ENCODE measurements at places on chromosomes 7 and 10. TPM values are rescaled to one million over a fixed set of nuclear protein-coding genes. Genes with fewer than 3 reads are reported as not detected.

- DNase-seq = no peak
These were observed 568.8 kb downstream of the HTR7 start for GRCh38 chr10:90289037-90289436.

DNA sequence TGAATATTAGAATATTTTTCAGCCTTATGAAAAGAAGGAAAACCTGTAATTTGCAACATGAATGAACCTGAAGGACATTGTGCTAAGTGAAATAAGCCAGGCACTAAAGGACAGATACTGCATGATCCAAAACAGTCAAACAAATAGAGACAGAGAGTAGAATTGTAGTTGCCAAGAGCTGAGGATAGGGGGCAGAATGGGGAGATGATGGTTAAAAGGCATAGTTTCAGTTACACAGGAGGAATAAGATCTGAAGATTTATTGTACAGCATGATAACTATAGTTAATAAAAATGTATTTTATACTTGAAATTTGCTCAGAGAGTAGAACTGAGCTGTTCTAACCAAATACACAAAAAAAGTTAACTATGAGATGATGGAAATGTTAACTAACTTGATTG lies 149.0 kb upstream of the TMEM106B start:
- DNase-seq = no peak

Gene MYL7
- not detected for total RNA-seq

Gene RARRES2
- total RNA-seq = 4.1 TPM

DNA sequence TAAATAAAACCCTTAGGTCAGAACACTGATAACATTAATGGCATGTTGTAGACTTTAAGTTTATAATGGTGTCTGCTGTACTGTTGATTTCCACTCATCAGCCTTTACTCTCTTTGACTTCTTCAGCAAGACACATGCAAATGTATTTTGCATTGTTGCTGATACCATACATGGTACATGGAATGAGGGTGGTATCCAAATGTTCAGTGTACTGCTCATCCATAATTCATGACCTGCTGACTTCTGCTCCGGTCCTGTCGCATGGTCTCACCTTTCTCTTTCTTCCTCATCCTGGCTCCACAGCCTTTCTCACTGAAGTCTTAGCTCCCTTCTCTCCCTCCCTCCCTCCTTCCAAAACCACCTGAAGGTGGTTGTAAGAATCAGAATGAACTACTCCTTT lies 4.7 kb upstream of the CUBN start:
- no peak for DNase-seq

DNA sequence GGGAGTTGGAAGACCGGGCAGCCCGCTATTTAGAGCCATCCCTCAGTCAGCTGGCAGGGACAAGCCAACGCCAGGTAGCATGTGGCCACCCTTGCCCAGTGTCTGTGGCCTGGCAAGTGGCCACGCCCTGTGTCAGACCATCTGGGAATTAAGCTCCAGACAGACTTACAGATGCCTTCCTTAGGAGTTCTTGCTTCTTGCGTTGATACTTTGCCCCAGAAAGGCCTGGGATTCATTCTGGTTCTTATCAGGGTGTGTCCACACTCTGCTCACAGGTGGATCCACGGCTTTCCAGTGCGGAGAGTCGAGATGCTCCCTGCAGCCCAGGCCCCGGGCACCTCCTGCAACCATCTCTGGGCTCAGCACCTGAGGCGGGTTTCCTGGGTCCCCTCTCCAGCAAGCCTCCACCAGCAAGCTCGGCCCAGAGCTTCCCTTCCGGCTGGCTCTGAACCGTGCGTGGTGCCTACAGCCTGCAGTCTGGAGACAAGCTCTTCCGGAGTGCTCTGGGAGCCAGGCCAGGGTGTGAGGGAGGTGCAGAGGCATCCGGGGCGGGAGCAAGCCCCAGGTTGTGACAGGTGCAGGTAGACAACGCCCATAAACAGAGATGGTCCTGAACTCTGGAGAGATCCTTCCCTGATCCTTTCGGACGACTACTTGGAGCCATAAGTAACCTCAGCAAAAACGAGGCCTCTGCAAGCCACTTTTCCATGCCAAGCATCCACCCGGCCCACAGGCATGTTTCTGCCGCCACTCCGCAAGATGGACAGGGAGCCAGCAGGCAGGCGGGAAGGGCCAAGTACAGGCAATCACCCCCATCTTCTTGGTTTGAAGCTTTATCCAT lies 32.3 kb upstream of the PPIF start:
- DNase-seq = peak; percentile 63

GRCh38 chr10:72086466-72087391 lies 1.6 kb downstream of the SPOCK2 start:
- DNase-seq = peak; percentile 67

DNA sequence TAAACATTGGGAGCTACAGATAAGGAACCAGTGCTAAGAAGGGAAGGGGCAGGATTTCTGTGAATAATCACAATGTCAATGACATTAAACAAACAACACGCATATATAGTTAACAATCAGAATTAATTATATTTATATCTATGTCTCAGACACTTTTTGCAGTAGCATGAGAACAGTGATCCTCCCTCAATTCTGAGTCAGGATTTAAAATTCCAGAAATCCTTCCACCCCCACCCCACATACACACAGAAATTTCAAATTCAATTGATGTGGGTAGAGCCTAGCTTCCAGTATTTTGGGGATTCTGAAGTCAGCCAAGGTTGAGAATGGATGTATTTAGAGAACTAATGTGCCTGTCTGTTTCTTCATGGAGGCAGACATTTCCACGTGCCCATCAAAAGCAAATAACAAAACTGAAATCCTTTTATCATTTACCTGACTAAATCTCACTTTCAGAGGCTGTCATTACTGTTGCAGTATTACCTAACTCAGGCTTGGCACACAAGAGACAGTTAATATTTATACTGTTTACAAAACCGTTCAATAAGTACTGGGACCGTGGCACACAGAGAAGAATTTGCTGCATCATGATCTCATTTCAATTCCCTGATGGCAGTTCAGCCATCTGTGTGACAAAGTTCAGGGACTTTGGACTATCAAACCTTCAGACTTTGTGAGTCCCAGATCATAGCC lies 116.6 kb upstream of the PALS2 start:
- DNase-seq = no peak

DNA sequence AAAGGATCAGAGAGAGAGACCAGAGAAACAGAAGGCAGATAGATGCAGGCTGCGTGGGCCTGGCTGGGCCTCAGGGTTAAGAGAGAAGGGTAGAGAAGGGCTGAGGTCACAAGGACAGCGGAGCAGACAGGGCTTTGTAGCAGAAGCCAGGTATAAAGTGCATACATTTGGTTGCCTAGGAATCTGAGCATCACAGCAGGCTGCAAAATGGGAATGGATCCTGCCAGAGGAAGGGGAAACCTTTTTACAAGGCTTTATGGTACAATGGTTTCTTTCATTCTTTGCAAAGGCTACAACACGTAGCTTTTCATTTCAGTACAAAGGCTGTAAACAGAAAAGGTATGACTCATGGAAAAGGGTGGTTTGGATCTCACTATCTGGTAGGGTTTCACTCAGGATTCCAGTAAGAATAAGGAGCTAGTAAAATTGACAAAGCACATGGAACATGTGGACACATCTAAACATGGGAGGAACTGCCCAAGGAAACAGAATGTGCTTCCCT lies 275.1 kb downstream of the DOCK4 start:
- no peak for DNase-seq

- DNase-seq = peak; percentile 4
These were observed 40.8 kb upstream of the NKX6-2 start for GRCh38 chr10:132826524-132827422.

Gene EBLN1
- not detected for total RNA-seq

- DNase-seq = no peak
These were observed 57.8 kb downstream of the ANK3 start for GRCh38 chr10:60331886-60332285.

- no peak for DNase-seq
These were observed 40.5 kb downstream of the ITIH5 start for GRCh38 chr10:7626283-7626682.

- DNase-seq = no peak
These were observed 100.5 kb downstream of the INPP5A start for GRCh38 chr10:132638130-132638515.

Gene RAMP3
- 17.6 TPM for total RNA-seq

DNA sequence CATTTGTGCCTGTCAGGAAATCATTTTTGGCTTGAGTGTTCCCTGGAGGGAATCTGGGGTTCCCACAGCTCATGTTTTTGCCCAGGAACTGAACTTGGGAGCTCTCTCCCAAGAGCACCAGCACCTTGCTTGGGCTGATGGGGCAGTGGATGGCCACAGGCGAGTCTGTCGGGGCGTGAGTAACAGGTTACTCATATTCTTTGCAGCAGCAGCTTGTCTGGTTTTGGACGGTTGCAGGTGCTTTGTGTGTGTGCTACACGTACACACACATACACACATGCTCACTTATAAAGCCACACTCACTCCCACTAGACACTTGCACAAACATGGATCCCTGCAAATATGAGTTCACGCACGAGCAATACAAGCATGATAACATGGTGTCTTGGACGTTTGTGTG lies 2.9 kb upstream of the PALD1 start:
- DNase-seq = no peak

DNA sequence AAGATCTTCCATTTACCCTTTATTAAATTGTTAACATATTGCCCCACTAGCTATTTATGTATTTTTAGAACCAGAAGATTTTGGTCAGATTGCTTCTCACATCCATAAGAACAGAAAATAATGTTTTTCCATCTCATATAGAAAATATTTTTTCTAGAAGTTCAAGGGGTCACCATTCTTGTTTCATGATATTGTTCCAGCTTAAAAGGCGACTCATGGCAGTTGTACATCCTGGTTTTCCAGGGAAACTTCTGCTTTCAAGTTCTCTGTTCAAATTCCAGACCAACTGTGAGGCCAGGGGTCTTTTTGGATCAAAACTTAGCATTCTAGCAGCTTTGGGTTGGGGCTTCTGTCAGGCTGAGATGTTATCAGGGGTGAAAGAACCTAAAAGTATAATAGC lies 84.4 kb downstream of the LRRC4 start:
- DNase-seq = no peak

Gene ABI1
- 24.9 TPM for total RNA-seq

- no peak for DNase-seq
These were observed 457.6 kb upstream of the COBL start for GRCh38 chr7:51774178-51774577.

DNA sequence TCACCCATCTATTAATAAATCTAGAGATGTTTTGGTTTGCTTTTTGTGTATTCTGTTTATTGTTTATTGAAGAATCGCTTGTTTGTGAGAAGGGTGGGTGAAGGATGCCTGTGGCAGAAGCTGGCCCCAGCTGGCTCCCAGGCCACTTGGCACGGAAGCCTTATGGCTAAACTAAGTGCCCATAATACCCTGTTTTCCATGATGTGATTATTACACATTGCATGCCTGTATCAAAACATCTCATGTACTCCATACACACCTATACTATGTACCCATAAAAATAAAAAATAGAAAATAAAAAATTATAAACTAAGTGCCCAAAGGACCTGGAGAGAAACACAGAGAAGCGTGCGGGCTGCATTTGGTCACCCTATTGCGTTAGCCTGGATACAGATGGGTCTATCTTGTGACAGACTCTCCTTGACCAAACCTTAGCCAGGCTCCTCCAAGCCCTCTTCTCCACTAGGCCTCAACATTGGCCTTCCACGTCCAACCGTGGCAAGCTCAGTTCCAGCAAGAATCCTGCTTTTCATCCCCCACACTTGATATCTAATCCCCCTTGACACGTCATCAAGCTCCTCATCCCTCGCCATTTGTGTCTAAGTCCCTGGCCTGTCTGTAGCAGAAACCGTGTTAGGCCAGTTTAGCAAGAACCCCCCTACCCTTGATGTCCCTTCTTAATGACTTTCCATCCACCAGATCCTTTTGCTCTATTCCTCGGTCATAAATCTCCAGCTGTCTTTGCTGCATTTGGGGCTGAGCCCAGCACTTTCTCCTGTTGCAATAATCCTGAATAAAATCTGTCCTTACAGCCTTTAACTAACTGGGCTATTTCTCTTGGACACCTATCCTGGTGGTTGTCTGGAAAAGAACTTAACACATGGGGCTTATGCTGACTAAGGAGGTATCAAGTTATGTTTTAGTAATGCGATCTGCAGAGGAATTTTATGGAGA lies 245.2 kb downstream of the TNS3 start:
- no peak for DNase-seq

Gene AOAH
- total RNA-seq = 2.1 TPM

- no peak for DNase-seq
These were observed 51.7 kb upstream of the FZD1 start for GRCh38 chr7:91212582-91212981.

DNA sequence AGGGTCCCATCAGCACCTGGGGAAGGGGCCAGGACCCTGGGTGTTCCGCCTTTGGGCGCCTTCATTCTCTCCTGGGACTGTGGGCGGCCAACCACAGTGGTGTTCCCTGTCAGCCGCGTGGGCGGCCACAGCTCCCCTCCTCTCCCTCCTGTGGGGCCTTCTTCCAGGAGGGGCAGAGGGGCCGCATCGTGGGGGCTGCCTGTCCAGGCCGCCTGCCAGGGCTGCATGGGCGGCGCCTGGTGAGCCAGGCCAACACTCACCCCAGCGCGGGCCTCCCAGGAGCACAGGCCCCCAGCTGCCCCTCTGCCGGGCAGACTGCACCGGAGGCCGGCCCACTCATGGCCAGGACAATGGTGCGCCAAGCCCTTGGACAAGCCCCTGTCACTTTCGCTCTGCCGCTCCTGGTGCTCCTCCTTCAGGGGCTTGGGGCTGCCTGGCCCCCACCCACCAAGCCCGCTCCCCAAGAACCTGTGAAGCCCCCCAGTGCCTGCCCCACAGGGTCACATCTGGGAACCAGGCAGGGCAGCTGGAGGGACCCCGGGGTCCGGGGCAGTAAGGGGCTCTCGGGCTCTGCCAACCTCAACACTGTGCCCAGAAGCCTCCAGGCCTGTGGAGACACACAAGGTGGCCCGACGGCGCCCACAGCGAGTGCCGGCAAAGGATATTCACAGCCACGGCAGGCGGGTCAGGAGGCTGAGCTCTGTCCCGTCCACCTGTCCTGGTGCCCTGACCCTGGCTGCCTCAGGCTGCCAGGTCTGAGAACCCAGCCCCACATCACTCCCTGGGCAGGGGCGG lies 42.8 kb downstream of the AP5Z1 start:
- peak; percentile 36 for DNase-seq

DNA sequence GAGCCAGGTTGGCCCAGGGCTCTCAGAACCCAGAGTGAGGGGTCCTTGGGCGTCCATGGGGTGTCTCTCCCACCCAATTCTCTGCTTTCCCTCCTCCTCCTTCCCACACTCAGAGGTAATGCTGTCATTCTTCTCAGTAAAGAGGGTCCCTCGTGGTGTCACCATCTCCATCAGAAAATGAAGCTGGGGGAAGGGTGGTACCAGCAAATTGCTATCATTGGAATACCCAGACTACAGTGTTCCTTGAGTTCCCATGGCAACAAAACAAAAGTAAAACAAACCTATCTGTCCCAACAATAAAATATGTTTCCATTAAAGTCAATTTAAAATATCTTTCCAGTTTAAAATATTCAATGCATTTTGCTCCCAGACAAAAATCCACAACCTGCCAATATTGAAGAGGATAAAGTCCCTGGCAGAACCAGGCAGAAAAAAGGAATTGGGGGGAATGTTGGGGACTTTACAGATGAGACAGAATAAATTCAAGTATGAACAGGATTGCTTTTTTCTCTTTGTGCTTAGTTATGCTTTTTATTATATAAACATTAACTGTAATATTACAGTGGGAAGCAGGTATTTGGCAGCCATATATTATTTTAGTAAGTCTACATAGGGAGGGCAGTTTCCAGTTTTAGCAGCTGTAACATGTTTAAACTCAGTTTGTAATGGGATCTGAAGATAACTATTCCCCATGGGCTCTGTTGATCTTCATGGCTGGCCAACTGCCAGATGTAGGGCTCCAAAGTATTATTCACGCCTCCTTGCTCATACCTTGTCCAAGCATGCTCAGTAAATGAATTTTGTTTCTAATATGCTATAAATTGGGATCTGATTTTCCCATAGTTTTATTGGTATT lies 182.1 kb downstream of the ARID5B start:
- peak; percentile 57 for DNase-seq

Gene EN2
- total RNA-seq = 0.36 TPM
